ENCODE measurements at places on chromosomes 12 and 14.

- no peak for DNase-seq
Observed at GRCh38 chr12:19003141-19003540, 126.4 kb upstream of the PLEKHA5 start.

GRCh38 chr12:110640275-110641025, 26.5 kb downstream of the TCTN1 start:
- no peak for DNase-seq

GRCh38 chr14:38137005-38137404, 70.7 kb upstream of the SSTR1 start:
- DNase-seq: no peak

DNA sequence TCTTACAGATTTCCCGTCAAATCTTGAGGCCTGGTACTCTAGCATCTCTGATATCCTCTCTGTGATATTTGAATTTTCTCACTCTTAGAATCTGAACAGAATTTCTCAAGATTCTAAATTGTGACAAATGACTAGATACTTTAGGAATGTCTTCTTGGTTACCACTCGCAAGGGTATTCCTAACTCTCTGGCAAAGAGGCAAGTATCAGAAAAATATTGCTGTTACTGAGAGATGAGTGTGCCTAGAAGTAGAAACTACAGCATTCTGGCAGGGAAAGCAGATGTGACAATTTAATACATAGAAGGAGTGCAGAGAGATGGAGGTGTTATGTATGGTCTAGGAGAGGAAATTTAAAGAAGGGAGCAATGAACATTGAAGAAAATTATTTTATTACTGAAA, 467.8 kb downstream of the LRIG3 start:
- DNase-seq: no peak

DNA sequence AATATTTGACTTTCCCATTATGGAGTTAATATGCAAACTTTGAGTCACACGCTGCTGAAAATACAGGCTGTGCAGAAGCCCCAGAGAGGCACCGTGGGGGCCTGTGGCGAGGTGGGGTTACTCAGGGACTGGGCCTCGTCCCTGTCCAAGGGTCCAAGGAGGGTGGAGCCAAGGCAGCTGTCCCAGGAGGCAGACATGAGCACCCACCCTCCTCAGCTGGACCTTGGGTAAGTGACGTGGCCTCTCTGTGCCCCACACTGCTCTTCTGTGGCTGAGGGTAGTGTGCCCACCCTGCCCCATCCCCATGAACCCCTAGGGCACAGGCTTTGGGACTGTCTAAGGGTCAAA, 39.4 kb downstream of the FAM222A start:
- no peak for DNase-seq
